ENCODE measurements at places on chromosomes 7 and 10.

GRCh38 chr10:28058746-28059145 lies 59.9 kb upstream of the ODAD2 start:
- no peak overlapping the region for H3K4me3 ChIP-seq
- DNase-seq = no peak
- H3K27me3 ChIP-seq = no peaks in the 10 kb centered on the region
- no peaks in the 10 kb centered on the region for H3K4me1 ChIP-seq

DNA sequence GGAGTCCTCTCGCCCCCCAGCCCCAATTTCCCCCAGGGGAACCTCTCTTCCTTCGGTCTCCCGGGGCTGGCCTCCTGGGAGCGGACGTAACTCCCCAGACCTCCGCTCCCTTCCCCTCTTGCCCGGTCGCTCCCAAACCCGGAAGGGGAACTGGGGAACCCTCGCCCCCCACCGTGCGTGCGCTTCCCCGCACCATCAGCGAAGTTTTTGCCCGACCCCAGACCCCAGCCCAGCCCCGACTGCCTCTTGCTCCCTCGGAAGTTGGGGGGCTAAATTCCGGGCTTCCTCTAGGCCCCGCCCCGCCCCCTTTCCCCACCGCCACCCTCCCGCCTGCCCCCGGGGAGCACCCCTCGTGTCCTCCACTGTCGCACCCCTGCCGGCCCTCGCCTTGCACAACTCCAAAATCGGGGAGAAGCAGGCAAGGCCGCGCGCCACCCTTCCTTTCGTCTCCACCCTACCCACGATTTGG lies 436 bp downstream of the GNB2 start:
- H3K27ac ChIP-seq = peak overlapping the region; percentile 94
- peak; percentile 53 for DNase-seq
- no peaks in the 10 kb centered on the region for H3K36me3 ChIP-seq
- no peaks in the 10 kb centered on the region for H3K27me3 ChIP-seq
- H3K4me3 ChIP-seq = peak overlapping the region; percentile 98

- no peak overlapping the region for H3K27ac ChIP-seq
- H3K36me3 ChIP-seq = no peaks in the 10 kb centered on the region
- H3K4me1 ChIP-seq = no peaks in the 10 kb centered on the region
- H3K27me3 ChIP-seq = peaks cover 8% of the 10 kb centered on the region
- H3K4me3 ChIP-seq = no peak overlapping the region
- no peak for DNase-seq
Measured at GRCh38 chr10:18097524-18097923, 42.7 kb upstream of the CACNB2 start.

DNA sequence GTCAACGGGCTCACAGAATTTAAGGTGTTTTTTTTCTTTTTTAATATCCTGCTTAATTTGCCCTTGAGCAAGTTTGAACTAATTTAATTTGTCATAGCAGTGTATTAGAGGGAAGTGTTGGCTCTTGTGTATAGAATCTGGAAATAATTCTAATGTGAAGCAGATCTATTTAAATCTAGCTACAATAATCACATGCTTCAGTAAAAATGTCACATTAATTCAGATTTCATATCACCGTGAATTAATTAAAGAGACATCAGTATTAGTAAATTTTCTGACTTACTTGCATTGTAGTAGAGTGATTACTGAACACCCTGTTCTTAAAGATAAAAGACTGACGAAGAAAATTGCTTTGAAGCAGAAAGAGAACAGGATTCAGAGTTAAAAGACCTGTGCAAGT lies 124.7 kb downstream of the DGKB start:
- no peak for DNase-seq
- H3K4me1 ChIP-seq = no peaks in the 10 kb centered on the region
- H3K4me3 ChIP-seq = no peak overlapping the region
- no peaks in the 10 kb centered on the region for H3K36me3 ChIP-seq

- no peak overlapping the region for H3K4me3 ChIP-seq
- no peak overlapping the region for H3K27ac ChIP-seq
- no peaks in the 10 kb centered on the region for H3K36me3 ChIP-seq
- H3K4me1 ChIP-seq = no peaks in the 10 kb centered on the region
Measured at GRCh38 chr10:86819567-86819966, 63.1 kb downstream of the BMPR1A start.

GRCh38 chr7:158061026-158061630 lies 526.5 kb downstream of the PTPRN2 start:
- no peak overlapping the region for H3K27ac ChIP-seq
- H3K36me3 ChIP-seq = no peaks in the 10 kb centered on the region
- no peaks in the 10 kb centered on the region for H3K27me3 ChIP-seq
- H3K4me1 ChIP-seq = no peaks in the 10 kb centered on the region
- H3K4me3 ChIP-seq = no peak overlapping the region

DNA sequence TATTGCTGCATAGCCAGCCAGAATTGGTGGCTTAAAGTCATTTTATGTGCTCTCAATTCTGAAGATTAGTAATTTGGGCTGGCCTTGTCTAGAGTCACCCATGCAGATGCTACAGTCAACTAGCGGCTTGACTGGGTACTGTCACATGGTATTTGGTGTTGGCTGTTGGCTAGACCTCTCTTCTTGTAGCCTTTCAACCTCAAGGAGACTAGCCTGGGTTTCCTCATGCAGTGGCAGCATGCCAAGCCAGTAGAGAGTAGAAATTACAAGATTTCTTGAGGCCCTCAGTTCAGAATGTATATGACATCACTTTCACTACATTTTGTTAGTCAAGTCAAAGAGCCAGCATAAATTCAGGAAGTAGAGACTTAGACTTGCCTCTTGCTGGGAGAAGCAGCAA lies 3.7 kb upstream of the ZNF800 start:
- H3K4me1 ChIP-seq = peaks cover 13% of the 10 kb centered on the region
- no peaks in the 10 kb centered on the region for H3K36me3 ChIP-seq
- H3K4me3 ChIP-seq = no peak overlapping the region

- peaks cover 34% of the 10 kb centered on the region for H3K4me1 ChIP-seq
- peaks cover 6% of the 10 kb centered on the region for H3K36me3 ChIP-seq
- DNase-seq = no peak
- H3K27me3 ChIP-seq = no peaks in the 10 kb centered on the region
- peak overlapping the region; percentile 19 for H3K27ac ChIP-seq
Measured at GRCh38 chr10:31399631-31400030, 80.6 kb downstream of the ZEB1 start.

DNA sequence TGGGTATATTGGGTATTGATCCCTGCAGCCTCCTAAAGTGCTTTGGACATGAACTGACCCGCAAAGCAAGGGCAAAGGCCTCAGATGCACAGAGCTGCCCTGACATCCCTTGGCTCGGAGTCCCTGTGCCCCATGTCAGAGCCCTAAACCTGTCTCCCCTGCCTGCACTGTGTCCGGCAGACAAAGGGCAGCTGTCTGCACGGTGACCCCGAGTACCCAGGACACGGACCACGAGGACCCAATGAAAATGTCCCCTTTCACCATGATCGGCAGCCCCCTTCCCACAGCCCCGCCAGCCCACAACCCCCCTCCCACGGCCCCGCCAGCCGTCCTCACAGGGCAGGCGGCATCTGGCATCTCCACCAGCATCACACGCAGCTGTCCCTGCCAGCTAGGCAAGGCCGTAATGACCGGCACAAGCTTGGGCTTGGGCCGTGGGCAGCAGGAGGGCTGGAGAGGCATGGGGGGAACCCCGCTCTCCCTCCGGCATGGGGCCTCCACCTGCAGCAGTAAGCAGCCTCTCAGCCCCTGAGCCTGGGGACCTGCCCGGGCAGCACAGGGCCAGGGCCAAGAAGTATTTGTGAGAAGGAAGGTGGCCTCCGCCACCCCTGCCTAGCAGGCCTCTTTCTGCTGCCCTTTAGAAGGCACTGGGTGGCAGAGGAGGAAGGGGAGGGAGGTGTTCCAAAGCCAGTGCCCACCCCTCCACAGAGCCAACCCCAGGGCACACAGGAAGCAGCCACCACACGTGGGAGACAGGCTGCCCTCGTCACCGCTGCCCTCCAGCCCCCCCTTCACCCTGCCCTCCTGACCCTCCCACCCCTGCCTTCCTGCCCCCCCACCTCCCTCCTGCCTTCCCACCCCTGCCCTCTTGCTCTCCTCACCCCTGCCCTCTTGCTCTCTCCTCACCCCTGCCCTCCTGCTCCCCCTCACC lies 10.1 kb downstream of the NUDT1 start:
- DNase-seq = no peak
- no peaks in the 10 kb centered on the region for H3K36me3 ChIP-seq
- no peak overlapping the region for H3K4me3 ChIP-seq
- peak overlapping the region; percentile 57 for H3K27ac ChIP-seq
- H3K27me3 ChIP-seq = no peaks in the 10 kb centered on the region
- H3K4me1 ChIP-seq = peaks cover 42% of the 10 kb centered on the region

- no peak overlapping the region for H3K4me3 ChIP-seq
- H3K4me1 ChIP-seq = peaks cover 16% of the 10 kb centered on the region
- peaks cover 8% of the 10 kb centered on the region for H3K36me3 ChIP-seq
- peaks cover 20% of the 10 kb centered on the region for H3K27me3 ChIP-seq
- DNase-seq = no peak
Measured at GRCh38 chr7:23294549-23295400, 4.4 kb upstream of the MALSU1 start.

DNA sequence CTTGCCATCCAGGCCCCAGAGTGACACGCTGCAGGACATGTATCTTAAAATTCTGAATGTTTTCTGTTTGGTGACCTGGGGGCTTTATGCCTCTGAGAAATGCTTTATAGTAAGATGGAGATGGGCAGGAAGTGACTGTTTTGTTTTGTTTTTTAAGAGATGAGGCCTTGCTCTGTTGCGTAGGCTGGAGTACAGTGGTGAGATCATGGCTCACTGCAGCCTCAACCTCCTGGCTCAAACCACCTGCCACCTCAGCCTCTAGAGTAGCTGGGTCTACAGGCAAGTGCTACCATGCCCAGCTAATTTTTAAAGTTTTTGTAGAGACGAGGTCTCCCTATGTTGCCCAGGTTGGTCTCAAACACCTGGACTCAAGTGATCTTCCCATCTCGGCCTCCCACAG lies 20.6 kb downstream of the ZNF777 start:
- peaks cover 16% of the 10 kb centered on the region for H3K36me3 ChIP-seq
- H3K4me3 ChIP-seq = no peak overlapping the region
- H3K4me1 ChIP-seq = peaks cover 2% of the 10 kb centered on the region
- peak overlapping the region; percentile 54 for H3K27ac ChIP-seq

DNA sequence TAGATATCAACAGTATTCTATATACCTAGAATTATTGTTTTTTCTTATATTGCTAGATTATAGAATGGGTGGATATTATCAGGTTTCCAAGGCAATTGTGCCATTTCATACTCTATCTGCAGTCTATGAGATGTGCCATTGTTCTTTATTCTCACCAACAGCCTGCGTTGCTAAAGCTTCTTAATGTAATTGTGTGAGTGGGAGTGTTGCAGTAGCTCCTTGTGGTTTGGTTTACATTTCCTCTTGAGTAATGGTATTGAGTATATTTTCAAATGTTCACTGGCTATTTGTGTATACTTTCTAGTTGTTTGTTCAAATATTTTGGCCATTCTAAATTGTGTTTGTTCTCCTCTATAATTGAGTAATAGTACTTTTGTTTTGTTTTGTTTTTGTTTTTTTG lies 199.2 kb downstream of the TFEC start:
- no peaks in the 10 kb centered on the region for H3K36me3 ChIP-seq
- H3K4me1 ChIP-seq = no peaks in the 10 kb centered on the region
- no peaks in the 10 kb centered on the region for H3K27me3 ChIP-seq
- H3K4me3 ChIP-seq = no peak overlapping the region

GRCh38 chr7:47100817-47101435 lies 481.0 kb downstream of the TNS3 start:
- no peaks in the 10 kb centered on the region for H3K36me3 ChIP-seq
- H3K27me3 ChIP-seq = no peaks in the 10 kb centered on the region
- H3K4me3 ChIP-seq = no peak overlapping the region
- no peak overlapping the region for H3K27ac ChIP-seq
- H3K4me1 ChIP-seq = peaks cover 5% of the 10 kb centered on the region
- DNase-seq = no peak

GRCh38 chr7:102099474-102099873 lies 187.2 kb upstream of the SH2B2 start:
- no peak overlapping the region for H3K4me3 ChIP-seq
- H3K27ac ChIP-seq = no peak overlapping the region
- no peaks in the 10 kb centered on the region for H3K4me1 ChIP-seq
- H3K36me3 ChIP-seq = peaks cover 15% of the 10 kb centered on the region
